B cell (primary cell): ENCODE measurements at places on chromosomes 7 and 10.

DNA sequence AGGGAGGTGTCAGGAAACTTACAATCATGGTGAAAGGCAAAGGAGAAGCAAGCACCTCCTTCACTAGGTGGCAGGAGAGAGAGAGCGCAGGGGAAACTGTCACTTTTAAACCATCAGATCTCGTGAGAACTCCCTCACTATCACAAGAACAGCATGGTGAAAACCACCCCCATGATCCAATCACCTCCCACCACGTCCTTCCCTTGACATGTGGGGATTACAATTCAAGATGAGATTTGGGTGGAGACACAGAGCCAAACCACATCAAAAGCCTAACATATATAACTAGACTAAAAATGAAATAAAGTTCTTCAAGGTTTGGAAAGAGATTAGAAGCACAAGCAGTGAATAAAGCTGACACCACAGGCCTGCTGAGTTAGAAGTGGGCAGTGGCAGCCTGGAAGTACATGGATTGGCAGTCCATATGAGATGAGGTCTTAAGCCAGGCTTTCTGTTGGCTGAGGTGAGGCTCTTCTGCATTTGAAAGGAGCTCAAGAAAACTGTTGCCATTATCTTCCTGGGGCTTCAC is 96.4 kb upstream of the MDFIC start:
- H3K27ac ChIP-seq, result no peak overlapping the region
- no peaks in the 10 kb centered on the region for H3K4me1 ChIP-seq
- H3K36me3 ChIP-seq, result no peaks in the 10 kb centered on the region
- no peaks in the 10 kb centered on the region for H3K27me3 ChIP-seq
- DNase-seq, result no peak

DNA sequence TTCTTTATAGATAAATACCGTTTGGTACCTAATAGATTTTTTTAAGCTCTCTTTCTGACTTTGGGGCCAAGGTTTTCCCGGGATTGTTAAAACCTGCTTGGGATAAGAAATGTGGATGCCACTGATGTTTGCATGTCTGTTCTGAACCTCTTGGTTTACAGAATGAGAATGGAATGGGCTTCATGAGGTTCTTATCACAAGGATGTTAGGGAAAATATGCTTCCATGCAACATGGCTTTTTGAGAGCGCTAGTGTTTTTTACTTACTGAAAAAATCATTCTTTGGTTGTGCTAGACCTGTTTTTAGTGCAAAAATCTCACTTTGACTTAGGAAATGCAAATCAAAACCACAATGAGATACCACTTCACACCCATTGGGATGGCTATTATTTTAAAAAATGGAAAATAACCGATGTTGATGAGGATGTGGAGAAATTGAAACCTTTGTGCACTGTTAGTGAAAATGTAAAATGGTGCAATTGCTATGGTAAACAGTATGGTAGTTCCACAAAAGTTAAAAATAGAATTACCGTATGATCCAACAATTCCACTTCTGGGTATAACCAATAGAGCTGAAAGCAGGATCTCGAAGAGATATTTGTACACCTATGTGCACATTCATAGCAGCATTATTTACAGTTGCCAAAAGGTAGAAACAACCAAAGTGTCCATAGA is 38.9 kb downstream of the TSPAN14 start:
- no peak overlapping the region for H3K27ac ChIP-seq
- peaks cover 39% of the 10 kb centered on the region for H3K36me3 ChIP-seq
- no peak overlapping the region for H3K4me3 ChIP-seq
- H3K27me3 ChIP-seq, result no peaks in the 10 kb centered on the region
- H3K4me1 ChIP-seq, result peaks cover 31% of the 10 kb centered on the region
- DNase-seq, result no peak

GRCh38 chr10:24914148-24914547 is 38.3 kb downstream of the PRTFDC1 start:
- no peaks in the 10 kb centered on the region for H3K27me3 ChIP-seq
- peaks cover 9% of the 10 kb centered on the region for H3K4me1 ChIP-seq
- no peak overlapping the region for H3K4me3 ChIP-seq
- H3K27ac ChIP-seq, result no peak overlapping the region
- no peak for DNase-seq

- H3K4me3 ChIP-seq, result no peak overlapping the region
- H3K27ac ChIP-seq, result no peak overlapping the region
- no peaks in the 10 kb centered on the region for H3K27me3 ChIP-seq
- no peaks in the 10 kb centered on the region for H3K36me3 ChIP-seq
- no peaks in the 10 kb centered on the region for H3K4me1 ChIP-seq
These were observed 30.3 kb upstream of the CALU start for GRCh38 chr7:128708824-128709223.

GRCh38 chr10:91197127-91197526 is 23.3 kb upstream of the PCGF5 start:
- no peaks in the 10 kb centered on the region for H3K27me3 ChIP-seq
- peaks cover 53% of the 10 kb centered on the region for H3K4me1 ChIP-seq
- peak overlapping the region; percentile 2 for H3K27ac ChIP-seq
- H3K4me3 ChIP-seq, result no peak overlapping the region
- no peaks in the 10 kb centered on the region for H3K36me3 ChIP-seq

- H3K27ac ChIP-seq, result no peak overlapping the region
- H3K36me3 ChIP-seq, result no peaks in the 10 kb centered on the region
- no peaks in the 10 kb centered on the region for H3K4me1 ChIP-seq
These were observed 134.5 kb downstream of the DYNC1I1 start for GRCh38 chr7:95906851-95907250.

GRCh38 chr7:93938293-93938692 is 16.8 kb downstream of the GNG11 start:
- H3K4me3 ChIP-seq, result no peak overlapping the region
- H3K27ac ChIP-seq, result no peak overlapping the region
- DNase-seq, result no peak
- no peaks in the 10 kb centered on the region for H3K36me3 ChIP-seq
- no peaks in the 10 kb centered on the region for H3K27me3 ChIP-seq
- no peaks in the 10 kb centered on the region for H3K4me1 ChIP-seq

DNA sequence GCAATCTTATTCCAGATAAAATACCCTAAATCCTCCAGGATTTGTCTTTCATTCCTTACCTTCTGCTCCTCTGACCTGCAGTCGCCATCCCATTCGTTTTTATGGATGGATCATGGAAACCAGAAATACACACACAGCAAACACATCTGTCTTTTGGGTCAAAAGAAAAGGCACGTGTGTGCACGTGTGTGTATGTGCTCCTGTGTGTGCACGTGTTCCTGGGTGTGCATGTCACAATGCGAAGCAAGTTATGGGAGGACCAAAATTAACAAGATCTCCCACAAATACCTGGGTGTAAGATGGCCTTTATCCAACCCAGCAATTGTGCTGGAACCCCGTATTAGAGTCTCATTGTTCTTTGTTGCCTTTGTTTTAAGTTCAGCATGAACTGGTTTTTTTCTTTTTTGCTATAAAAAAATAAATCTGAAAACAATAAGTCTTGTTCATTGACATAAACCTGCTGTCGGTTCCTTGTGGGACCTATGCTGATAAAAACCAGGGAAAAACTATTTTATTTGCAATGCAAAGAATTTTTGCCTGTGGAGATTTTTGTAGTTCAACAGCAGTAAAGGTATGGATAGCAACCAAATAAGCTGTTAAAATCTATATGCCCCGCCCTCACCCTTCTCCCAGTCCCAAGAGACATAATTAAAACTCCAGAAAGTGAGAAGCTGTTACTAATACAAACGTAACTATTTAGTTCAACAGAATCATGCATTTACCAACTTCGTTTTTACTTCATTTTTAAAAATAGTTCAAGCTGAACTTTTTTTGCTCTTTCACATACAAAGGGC is 229.6 kb downstream of the CREB5 start:
- no peaks in the 10 kb centered on the region for H3K27me3 ChIP-seq
- DNase-seq, result no peak
- H3K4me3 ChIP-seq, result no peak overlapping the region
- H3K4me1 ChIP-seq, result no peaks in the 10 kb centered on the region
- H3K27ac ChIP-seq, result no peak overlapping the region

DNA sequence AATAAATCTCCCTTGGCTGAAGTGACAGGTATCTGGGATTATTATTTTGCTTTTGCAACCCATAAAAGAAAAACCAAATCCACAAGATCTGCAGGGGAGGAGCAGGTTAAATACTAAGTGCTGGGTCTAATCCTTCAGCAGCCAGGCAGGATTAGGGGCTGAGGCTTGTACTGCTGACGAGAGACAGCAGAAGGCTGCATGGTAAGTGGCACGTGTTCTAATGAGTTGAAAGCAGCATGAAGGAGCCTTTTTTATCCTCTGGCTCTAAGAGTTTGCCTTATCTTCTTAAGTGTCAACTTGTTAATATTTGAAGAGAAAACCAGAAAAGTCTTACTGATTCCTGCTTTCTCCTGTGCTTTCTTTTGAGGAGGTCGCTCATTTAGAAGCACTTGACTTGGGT is 50.0 kb downstream of the LYZL2 start:
- no peak overlapping the region for H3K4me3 ChIP-seq
- H3K27ac ChIP-seq, result no peak overlapping the region
- H3K27me3 ChIP-seq, result no peaks in the 10 kb centered on the region
- no peak for DNase-seq

DNA sequence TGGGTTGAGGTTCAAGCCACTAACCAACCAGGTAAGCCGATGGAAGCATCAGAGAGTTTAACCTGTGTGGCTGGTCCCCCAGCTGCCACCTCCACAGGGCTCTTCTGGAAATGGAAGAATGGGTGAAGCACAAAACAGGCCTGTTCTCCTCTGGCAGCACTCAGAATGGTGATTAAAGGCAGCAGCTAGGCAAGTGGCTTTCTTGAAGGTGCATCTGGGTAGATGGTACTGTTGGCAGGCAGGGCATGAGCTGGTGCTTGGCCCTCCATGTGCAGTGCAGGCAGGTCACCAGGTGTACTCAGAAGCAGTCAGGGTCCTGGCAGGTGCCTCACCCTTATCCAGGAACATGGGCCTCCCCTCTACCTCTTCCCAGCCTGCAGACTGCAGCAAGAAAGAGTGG is 11.5 kb downstream of the AKR1E2 start:
- H3K27me3 ChIP-seq, result no peaks in the 10 kb centered on the region
- no peak overlapping the region for H3K4me3 ChIP-seq
- no peak overlapping the region for H3K27ac ChIP-seq
- H3K36me3 ChIP-seq, result no peaks in the 10 kb centered on the region
- H3K4me1 ChIP-seq, result no peaks in the 10 kb centered on the region
- DNase-seq, result no peak

DNA sequence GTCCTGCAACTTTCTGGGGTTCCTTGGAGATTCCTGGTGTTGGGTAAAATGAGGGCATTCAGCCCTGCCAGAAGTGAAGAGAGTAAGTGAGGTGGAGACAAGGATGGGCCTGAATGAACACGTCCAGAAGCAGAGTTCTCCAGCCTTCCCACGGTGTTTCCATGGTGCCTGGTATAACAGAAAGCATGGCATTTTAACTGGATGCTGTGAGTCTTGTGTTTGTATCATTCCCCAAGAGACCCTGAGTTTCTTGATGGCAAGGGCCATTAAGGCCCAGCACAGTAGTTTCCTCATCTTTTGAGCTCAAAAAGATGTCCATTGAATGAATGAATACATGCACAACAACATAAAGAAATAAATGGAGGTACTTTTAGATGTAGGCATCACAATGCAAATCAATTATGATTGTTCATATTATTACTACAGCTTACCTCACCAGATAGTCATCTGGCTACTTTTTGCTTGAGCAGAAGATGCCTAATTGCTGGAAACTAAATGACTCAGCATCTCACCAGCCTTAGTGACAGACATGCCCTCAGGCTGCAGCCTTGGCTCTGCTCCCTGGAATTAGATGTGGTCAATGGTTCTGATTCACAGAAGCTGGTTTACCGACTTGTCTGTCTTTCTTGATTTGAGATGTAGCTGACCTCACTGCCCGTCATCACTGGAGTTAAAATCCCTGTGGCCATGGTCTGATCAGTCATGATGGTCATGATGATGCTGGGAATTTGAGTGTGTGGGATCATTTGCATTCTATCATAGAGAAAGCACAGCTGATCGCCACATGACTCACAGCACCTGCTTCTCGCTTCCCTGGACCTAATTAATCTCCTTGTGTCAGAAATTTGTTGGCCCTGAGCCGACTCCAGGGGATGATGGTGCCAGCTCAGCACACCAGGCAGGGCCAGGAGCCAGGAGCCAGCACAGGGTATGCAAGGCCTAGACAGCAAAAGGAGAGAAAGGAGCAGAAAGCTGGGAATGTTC is 83.9 kb downstream of the CXCL12 start:
- no peak overlapping the region for H3K27ac ChIP-seq
- no peaks in the 10 kb centered on the region for H3K27me3 ChIP-seq
- no peaks in the 10 kb centered on the region for H3K4me1 ChIP-seq
- no peaks in the 10 kb centered on the region for H3K36me3 ChIP-seq

GRCh38 chr10:87723500-87723899 is 63.8 kb downstream of the PAPSS2 start:
- H3K27ac ChIP-seq, result no peak overlapping the region
- H3K27me3 ChIP-seq, result no peaks in the 10 kb centered on the region
- no peak for DNase-seq
- H3K4me3 ChIP-seq, result no peak overlapping the region
- H3K36me3 ChIP-seq, result no peaks in the 10 kb centered on the region
